ENCODE measurements at places on chromosomes 3 and 15.

- ATAC-seq: no peak
Observed at GRCh38 chr3:148535001-148535400, 162.7 kb upstream of the AGTR1 start.

GRCh38 chr3:152508705-152509104 lies 240.0 kb downstream of the MBNL1 start:
- no peak for ATAC-seq

GRCh38 chr15:33142708-33143107 lies 51.8 kb downstream of the FMN1 start:
- no peak for ATAC-seq

DNA sequence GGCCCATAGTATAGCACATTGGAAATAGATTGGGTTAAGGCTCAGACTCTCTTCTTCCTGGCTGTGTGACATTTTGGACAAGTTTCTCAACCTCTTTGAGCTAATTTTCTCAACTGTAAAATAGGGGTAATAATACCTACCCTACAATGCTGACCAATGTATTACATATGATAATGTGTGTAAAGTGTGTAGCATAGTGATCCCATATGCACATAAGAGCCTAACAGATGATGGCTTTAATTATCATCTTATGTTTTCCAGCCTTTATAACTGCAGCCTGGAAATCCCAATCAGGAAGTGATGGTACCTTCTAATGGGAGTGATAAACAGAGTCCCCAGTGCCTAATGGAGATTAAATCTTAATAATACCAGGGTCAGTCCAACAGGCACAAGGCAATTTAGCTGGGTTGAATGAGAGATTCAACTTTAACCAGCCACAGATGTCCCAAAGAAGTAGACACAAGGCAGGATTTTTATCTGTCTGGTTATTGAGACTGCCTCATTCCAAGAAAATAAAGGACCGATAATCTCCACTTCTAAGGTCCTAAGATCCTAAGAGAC lies 12.0 kb downstream of the ADAMTS9 start:
- ATAC-seq: no peak

GRCh38 chr3:106025151-106025722 lies 156.4 kb upstream of the CBLB start:
- no peak for ATAC-seq

- ATAC-seq: no peak
Observed at GRCh38 chr3:131903988-131904415, 130.8 kb downstream of the CPNE4 start.

DNA sequence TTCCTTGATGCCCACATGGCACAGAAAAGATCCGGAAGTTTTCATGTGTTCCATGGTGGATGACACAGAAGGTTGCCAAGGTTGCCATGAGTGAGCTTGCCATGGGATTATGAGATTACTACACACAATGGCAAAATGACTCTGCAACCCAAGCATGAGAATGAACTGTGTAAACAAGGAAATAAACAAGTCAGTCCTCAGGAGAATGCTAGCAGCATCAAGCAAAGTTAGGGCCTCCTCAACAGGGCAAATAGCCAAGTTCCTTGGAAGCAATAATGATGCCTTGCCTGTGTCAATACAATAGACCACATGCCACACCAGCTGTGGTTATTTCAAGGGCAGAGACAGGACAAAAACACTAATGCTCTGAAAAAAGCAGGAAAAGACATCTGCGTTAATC lies 41.8 kb downstream of the AQR start:
- ATAC-seq: no peak

GRCh38 chr15:78768531-78769408 lies 42.5 kb downstream of the ADAMTS7 start:
- no peak for ATAC-seq

- ATAC-seq: no peak
Observed at GRCh38 chr15:90181776-90182175, 19.4 kb upstream of the SEMA4B start.

DNA sequence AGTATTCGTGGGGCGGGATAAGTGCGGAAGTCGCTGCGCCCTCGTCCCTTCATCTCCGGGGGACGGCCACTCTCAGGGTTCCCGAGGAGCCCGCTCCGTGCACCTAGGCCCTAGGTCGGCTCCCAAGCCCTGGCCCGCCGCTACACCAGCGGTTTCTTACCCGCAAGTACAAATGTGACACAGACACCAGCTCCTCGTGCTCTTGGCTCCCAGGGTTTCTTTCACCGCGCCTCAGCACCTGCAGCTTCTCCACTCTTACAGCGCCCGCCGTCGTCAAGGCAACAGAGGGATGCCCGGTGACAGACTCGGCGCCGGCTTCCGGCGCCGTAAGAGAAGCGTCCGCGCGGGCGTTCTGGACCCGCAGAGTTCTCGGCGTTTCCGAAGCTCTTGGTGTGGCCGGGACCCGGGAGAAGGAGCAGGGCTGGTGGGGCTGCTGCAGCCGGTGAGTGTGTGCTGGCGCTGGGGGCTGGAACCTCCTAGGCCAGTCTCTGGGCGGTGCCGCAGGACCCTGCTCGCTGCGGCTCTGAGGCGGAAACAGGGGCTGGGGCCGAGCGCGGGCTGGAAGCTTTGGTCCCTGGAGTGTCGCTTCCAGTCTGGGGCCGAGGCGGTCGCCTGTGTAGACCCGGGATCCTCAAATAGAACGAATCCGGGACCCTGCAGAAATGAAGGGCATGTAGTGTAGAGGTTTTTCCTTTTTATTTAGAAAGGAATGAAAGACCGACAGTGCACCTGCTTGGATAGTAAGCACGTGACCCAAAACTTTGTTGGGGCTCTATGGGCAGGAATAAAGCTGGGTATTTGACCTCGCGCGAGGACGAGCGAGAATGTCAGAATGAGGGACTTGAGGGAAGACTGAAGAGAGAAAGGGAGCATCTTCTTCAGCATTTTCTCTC lies 155.4 kb upstream of the GOLGA6L4 start:
- ATAC-seq: peak; percentile 72

DNA sequence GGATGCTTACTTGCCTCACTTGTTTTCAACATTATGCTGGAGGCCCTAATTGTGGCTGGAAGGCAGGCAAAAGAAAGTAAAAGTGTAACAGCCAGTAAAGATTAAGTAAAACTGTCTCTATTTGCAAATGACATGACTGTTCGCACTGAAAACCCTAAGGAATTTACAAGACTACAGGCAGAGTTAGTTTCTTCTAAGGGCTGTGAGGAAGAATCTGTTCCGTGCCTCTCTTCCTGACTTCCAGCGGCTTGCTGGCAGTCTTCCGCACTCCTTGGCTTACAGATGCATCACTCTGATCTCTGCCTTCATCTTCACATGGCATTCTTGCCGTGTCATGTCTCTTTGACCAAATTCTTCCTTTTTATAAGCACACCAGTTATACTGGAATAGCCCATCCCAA lies 86.1 kb downstream of the DLG1 start:
- no peak for ATAC-seq

DNA sequence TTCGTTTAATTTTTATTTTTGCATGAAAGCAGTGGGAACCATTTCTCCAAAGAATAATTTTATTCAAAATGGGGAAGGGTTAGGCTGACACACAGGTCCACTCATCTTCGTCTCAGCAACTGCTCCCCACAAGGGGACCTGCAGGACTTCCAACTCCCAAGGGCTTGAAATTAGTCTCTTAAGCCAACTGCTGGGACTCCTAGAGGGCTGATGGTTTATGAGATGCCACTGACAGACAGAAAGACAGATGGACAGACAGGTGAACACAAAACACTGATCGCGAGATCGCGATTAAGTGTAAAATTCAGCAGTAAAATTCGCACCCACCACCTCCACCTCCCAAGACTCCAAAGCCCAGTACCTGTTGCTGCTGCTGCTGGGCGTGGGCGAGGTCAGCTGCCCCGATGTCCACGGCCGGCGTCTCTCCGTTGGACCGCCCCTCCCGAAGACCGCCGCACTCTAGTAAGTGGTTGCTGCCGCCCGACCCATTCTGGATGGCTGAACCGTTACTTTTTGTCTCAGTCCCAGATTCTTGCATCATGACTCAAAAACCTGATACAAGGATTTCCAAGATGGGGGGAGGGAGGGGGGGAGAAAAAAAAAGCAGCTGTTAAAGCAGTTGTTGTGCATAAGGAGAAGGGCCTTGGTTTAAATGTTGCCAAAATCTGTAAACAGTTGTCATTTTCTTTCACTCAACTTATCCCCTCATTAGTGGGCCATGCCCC lies 385.5 kb downstream of the FOXP1 start:
- no peak for ATAC-seq

DNA sequence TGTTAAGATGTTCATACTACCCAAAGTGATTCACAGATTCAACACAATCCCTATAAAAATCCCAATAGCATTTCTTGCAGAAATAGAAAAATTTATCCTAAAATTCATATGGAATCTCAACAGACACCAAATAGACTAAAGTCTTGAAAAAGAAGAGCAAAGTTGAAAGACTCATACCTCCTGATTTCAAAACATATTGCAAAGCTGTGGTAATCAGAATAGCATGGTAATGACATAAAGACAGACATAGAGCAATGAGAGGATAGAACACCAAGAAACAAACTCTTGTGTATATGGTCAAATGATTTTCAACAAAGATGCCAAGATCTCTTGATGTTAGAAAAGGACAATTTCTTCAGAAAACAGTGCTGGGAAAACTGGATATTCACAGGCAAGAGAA lies 8.3 kb downstream of the GLB1 start:
- ATAC-seq: no peak

- no peak for ATAC-seq
Observed at GRCh38 chr3:31176045-31176444, 281.6 kb upstream of the GADL1 start.

- ATAC-seq: peak; percentile 30
Observed at GRCh38 chr3:129068291-129068886, 7.8 kb downstream of the GP9 start.

DNA sequence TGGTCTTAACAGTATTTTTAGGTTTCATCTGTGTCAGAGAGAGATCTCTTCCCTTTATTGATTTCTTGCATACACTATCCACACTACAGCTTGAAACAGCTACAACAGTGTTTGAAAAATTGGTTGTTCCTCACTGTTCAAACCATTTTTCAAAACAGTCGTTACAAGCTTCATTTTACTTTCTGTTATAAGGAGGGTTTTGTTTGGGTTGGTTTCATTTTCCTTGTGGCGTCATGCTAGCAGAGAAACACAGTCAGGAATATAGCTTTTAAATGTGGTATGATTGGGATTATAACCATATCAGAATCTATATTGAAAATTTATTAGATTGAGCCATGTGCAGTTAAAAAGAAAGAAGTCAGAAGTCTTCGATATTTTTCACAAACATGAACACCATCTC lies 400.6 kb downstream of the ZBTB20 start:
- no peak for ATAC-seq

Measured in activated CD4-positive, CD25-positive, alpha-beta regulatory T cell treated with anti-CD3 and anti-CD28 coated beads, Interleukin-2, amount 50 U/mL, for 24 hours (primary cell).